ENCODE measurements at places on chromosomes 7 and 10.

DNA sequence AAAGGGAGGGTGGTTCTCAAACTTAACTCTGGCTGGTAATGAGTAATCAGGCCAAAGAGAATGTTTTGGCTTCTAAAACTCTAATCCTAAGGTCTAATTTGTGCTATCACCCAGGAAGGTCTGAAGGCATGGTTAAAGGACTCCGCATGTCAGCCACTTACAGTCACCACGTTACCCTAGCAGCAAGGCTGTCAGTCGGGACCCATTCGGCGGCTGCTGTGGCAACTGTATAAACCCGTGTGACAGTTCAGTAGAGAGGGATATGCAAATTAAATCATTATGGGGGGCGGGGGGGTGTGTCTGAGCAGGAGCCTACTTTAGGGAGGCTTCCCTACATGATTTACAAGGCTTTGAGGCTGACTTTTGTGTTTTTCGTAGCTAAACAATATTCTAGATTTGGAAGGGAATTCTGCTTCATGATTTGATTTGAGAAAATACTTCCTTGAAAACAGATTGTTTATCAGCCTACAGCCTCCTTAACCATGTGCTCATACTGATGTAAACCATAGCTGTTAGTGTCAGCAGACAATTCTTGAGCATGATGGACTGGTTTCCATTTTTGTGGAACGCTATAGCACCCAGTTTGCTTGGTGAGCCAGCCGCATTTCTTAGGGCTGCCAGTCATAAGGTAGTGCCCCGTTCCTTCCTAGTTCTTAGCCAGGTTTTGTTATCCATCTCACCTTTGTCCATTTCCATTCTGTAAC, 284.4 kb downstream of the USP6NL start:
- DNase-seq = no peak

DNA sequence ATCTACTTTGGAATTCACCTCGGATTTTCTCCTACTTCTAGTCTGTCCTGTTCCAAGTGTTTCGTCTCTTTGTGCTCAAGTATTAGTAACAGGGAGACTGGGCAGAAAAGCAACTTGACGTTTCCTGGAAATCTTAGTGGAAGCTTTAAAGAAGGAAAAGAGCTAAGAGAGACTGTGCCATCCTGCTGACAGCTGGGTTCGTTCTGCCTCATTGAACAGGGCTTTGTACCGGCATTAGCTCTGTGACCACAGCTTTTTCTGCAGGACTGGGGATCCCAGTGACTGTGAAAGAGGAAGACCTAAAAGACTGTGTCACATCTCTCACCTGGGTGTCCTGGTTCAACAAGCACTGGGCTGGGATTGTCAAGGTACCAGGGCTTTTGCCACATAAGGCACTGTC, 70.8 kb upstream of the CDCA7L start:
- no peak for DNase-seq

DNA sequence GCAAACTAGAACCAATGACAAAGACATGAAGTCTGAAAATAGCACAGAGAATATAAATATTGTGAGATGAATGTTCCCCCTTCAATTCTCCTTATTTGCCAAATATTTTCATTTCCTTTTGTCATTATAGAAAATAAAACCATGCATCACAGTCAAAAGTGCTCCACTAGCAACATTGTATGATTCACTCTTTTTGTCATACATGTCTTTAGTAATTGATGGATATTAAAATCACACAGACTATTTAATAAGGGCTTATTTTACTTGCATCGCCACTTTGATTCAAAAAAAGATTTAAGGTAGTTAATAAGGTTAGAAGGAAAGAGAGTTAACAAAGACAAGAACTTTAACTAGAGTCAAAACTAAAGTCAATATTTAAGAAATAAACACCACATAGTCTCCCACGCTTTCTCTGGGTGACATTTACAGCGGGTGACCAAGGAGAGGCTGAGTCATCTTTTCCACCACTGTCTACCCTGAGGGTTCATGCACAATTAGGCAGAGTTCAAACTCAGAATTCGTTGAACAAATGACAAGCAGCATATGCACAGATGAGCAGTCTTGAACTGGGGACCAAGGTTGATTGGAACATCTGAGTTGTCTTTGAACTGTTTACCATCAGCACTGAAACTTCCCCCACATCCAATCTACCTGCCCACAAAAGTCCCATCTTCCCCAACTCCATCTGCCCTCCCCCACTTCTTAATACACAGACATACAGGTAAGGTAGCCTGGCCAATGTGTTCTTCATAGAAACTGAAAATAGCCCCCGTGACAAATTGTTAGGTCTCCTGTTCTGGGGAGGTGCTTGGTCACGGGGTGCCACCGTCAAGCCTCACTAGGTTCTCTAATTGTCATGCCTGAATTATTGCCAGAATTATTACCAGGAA, 42.5 kb downstream of the C7orf25 start:
- no peak for DNase-seq

GRCh38 chr10:132889556-132889955, 52.8 kb downstream of the CFAP46 start:
- no peak for DNase-seq

DNA sequence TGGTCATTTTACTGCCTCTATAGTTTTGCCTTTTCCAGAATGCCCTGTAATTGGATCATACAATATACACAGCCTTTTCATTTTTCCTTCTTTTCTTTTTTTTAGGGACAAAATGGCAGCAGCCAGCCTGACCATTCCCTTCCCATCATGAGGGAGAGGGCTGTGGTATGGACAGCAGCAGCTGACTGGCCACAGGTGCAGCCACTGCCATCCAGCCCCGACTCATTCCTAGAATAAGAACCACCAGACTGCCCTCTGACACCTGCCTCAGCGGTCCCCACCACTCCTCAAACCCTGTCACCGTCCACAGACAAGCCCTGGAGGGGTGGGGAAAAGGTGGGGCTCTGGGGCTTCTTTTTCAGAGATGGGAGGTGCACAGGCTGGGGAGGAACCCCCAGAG, 92.8 kb downstream of the EPDR1 start:
- no peak for DNase-seq

DNA sequence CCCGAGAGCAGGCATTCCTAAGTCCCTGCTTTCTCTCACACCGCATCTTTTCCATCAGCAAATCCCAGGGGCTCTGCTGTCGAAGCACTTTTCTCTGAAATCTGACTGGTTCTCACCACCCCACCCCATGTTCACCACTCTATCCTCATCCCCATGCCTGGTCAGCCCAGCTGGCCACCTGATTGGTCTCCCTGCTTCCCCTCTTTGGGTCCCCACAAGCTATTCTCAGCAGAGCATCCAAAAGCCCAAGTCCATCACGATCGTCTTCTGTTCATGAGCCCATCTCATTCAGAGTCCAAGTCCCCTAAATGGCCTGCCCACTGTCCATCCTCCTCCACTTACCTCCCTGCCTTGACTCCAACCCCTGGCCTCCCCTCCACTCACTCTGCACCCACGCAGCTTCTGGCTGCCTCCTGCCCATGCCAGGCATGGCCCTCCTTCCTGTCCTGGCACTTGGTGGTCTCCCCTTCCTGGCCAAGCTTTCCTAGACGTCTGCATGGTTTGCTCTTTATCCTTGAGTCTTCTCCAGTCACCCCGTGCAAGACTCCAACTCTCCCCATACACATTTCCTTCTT, 1.6 kb upstream of the PPP2R2D start:
- DNase-seq = no peak
